Activated gamma-delta T cell (primary cell): ENCODE measurements at places on chromosomes 2 and 18.

GRCh38 chr2:16396986-16397385, 268.6 kb downstream of the CYRIA start:
- DNase-seq, result no peak

- no peak for DNase-seq
Measured at GRCh38 chr2:42123426-42123825, 45.7 kb upstream of the EML4 start.

DNA sequence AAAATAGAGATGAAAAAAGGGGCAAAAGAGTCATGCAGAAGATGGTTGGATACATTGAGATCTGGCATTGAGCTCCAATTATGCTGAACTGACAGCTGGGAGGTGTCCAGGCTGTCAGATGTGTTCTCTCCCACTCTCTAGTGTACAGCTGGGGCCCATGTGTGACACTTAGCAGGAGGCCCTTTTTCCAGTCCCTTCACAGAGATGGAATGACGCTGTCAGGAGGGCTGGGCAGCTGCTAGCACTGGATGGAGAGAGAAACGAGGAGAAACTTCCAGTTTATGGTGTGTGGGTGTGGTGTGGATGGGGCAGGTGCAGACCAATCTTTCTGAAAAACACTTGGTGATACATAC, 437.7 kb upstream of the HS6ST1 start:
- DNase-seq, result no peak

DNA sequence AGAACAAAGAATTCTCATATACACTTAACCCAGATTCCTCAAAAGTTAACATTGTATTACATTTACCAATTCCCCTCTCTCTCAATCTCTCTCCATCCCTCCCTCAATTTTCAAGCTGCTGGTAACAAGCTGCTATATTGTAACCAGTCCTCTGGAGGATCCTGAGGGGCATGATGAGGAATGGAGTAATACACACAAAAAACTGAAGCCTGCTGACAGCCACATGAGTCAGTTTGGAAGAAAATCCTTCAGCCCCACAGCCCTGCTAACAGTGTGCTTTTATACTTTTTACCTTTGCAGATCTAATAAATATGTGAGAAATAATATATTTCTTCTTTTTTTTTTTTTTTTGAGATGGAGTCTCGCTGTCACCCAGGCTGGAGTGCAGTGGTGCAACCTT, 165.7 kb upstream of the RAB12 start:
- DNase-seq, result no peak

GRCh38 chr2:239214725-239215124, 186.1 kb downstream of the HDAC4 start:
- no peak for DNase-seq

DNA sequence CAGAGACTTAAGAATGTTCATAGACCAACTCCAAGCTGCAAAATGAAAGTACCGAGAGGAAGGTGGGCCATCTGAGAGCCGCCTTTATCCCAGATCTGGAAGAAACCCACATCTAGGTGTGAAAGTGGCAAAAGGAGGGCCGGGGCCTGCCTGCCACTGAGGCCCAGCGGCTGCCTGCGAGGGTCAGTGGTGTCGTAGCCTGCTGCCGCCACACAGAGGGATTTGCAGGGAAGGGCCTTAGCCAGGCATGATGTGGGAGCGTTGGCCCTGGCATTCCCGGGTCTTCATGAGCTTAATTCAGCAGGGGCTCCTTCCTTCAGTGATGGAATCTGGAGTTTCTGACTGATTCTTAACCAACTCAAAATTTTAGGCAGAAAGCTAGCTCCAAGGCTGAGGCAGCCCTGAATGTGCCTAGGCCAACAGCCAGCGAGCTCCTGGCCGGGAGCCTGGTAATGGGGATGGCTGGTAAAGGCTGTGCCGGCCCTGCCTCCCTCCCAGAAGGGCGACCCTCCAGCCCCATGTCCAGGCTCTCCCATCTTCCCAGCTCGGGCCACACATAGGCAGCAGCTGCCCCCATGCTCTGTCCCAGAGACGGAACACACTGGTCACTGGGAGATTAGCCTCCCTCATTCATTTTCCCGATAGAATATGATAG, 230.1 kb downstream of the AGAP1 start:
- DNase-seq, result no peak

DNA sequence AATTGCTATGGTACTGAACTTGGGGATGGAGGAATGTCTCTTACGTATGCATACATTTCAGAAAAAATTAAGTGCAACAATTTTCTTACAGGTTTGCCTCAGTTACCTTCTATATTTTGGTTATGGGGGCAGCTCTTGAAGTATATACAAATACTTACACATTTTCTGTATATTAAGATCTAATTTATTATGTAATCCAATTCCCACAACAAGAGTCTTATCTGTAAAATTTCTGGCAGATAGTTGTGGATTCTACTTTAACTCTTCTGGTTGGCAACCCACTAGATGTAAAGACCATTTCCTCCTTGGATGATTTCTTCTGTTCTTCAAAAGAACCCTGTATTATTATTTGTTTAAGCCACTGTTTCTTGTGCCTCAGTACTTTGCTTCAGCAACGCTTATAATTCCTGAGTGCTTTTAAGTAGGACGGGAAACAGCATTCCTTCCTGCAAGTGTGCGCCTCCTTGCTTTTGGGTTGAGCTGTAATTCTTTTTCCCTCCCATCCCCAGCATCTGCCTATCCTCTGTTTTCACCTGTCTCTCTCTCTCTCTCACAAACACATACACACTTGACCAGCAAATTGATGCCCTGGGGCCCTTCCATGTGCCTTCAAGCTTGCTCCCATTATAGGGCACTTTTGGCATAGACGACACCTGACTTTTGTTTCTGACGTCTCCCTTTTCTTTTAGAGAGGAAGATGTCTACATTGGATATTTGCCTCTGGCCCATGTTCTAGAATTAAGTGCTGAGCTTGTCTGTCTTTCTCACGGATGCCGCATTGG, 61.4 kb downstream of the ACSL3 start:
- no peak for DNase-seq

DNA sequence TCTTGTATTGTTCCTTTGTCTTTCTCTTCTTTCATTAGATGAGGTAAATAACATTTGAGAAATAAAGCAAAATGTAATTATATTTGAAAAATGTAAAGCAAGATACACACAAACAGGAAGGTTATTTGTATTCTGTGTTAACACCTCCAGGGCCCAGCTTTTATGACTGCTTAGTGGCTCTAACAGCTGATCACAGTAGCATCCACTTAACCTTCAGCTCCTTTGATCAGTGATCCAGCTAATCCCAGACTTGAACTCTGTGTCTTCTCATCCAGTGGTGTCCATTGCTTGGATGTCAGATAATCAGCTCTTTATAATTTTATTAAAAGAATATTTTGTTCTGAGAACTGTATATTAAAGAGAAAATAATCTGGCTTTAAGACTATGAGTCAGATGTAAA, 44.5 kb downstream of the PSMD14 start:
- DNase-seq, result no peak

GRCh38 chr2:167752734-167753133, 494.7 kb downstream of the STK39 start:
- DNase-seq, result no peak

DNA sequence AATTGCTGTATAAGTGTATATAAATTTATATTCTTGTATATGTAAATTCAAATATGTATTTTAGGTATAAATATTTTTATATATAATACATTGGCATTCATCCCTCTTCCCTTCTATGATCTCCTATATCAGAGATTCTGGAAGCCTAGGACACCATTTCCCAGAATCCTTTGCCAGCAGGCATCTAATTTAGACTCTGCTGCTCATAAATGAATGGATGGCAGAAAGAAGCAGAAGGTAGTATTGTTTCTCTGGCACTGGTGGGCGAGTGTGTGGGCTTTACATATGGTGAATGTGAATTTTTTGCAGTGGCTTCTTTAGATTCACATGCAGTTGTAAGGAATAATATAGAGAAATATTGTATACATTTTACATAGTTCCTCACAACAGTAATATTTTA, 215.2 kb upstream of the THSD7B start:
- no peak for DNase-seq
